Occipital lobe (tissue), 3 donors: ENCODE measurements at places on chromosomes 16 and 17. TPM values are rescaled to one million over a fixed set of nuclear protein-coding genes. Genes with fewer than 3 reads are reported as not detected.

DNA sequence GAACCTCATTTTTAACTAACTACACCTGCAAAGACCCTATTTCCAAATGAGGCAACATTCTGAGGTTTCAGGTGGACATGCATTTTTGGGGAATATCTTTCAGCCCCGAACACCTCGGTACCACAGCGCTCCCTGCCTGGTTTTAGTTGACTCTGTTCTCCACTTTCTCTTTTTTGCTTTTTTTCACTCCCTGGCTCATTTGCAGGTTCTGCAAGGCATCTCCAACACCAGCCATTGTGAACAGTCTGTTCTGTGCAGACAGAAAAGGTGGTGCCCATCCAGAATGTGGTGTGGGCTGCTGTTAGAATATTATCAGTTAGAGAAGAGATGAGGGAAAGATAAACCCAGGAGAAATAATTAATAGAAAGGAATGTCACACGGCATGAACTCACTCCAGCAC, 32.5 kb upstream of the ZCCHC14 start:
- no peak for DNase-seq

The NT5C3B gene
- total RNA-seq, result 85.8 TPM

The CD300A gene
- 3.3 TPM for total RNA-seq

The SPNS2 gene
- 15.9 TPM for total RNA-seq

The P2RX1 gene
- not detected for total RNA-seq

DNA sequence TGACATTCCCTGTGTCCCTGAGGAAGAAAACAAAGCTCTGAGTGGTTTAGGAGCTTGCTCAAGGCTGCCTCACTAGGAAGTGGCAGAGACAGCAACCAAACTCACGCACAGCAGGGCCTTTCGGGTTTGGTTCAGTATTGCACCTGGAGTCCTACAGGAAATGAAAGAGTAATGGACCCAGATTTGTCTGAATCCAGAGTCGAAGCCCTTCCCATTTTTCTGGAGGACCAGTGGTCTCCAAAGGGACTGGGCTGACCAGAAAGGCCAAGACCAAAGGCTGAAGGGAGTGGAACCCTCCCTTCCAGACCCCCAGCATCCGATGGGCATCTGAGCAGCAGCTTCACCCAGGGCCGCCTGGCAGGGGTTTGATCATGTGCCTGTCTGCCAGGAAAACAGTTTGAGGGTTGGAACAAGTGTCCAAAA, 85.5 kb upstream of the RPL38 start:
- DNase-seq, result no peak

DNA sequence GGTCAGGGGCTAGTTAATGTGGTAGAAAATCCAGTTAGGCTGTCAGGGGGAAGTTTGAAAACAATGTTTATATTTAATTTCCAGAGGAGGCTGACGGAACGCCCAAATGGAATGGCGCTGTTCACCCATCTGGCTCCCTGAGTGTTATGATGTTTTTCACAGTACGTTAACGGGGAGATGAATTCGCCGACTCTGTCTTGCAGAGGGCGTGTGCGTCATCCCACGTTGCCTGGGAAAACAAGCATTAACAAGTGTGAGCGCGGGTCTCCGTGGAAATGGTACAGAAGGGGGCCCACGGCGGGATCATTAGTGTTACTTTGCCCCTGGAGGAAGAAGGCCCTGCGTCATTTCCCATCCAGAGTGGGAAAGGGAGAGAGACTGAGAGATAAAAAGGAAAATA, 29.6 kb downstream of the RGS9 start:
- no peak for DNase-seq

DNA sequence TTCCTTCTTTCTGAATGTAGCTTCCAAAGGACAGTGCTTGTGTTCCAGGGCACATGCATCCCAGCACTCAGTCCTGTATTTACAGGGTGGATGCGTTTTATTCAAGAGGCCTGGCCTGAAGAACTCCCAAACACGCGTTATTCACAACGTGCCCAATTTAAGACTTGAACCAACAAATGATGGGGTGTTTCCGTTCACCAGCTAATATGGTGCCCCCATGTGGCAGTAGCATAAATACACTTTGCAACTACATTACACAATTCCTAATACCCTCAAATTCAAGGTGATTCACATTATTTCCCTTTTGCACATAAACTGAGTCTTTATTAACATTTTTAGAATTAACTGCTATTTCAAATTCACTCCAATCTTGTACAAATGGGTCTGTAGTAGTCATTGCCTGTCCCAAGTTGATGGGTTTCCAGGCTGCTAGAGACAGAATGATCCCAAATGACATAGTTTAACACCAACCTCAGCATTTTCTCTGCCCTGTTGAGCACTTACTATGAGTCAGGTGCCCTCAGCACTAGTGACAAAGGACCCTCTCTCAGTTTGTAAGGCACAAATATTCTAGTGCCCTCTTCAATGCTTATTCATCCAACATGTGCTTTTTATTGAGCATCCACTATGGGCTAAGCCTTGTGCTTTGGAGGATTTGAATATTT, 26.9 kb downstream of the HSD17B2 start:
- DNase-seq, result no peak

DNA sequence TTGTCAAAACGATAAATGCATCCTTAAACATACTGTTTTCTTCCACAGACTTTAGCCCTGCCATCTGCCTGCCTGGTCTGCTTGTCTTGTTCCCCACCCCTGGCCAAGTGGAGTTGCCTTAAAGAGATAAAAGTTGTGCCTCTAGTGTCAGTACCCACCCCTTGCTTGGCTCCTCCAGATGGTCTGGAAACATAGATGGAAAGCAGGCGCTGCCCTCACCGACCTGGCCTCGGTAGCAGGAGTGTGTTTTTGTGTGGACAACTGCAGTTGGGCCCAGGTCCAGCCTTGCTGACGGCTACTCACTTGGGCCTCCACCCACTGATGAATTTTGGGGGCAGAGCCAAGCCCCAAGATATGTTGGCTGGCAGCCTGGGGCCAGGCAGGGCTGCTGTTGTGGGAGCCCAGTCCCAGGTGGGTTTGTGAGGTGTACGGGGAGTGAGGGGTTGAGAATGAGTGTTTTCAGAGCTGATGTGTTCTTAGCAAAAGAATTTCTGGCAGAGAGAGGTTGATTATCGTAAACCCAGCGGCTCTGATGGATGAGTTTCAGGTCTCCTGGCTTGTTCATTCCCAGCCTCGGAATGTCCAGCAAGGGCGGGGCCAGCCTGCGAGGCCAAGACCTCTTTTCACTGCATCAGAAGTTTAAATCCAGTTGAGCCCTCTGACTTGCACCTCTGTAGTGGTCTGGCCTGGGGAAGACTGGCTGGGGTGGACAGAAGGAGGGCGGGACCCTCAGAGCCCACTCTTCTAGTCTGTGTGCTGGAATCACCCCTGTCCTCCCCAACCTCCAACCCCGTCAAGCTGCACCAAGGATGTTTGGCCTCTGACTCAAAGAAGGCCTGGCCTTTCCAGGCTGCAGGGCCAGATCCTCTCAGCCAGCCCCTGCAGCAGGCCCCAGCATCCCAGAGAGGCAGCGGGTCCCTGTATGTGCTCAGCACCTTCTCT, 179.7 kb downstream of the RAB11FIP4 start:
- no peak for DNase-seq

- no peak for DNase-seq
Observed at GRCh38 chr17:64004903-64005733, 7.0 kb downstream of the PRR29 start.

The KRT24 gene
- total RNA-seq, result not detected

DNA sequence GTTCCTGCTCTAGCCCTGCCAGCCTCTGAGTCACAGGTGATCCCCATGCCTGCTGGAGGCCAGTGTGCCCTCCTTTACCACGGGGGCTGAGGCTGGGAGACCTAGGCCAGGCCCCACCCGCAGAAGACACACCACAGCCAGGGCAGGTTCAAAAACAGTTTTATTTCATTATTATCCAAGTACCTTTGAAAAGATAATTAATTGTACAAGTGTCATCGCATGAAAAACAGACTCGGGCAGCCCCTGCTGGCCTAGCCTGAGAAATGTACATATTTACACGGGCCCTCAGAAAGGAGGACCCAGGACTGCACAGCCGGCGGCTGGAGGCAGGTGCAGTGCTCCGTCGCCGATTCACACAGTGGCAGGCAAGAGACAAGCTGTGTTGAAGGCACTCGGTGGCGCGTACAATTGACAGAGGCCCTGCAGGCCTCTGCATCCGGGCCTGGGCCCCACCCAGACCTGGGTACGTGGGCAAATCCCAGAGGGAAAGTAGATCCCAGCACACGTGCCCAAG, 4.4 kb downstream of the PDIA2 start:
- no peak for DNase-seq

The PRSS21 gene
- not detected for total RNA-seq

GRCh38 chr17:51118330-51119195, 2.1 kb downstream of the SPAG9 start:
- DNase-seq, result no peak

- no peak for DNase-seq
Observed at GRCh38 chr17:7056386-7056785, 12.5 kb upstream of the SLC16A11 start.

- no peak for DNase-seq
Observed at GRCh38 chr17:60933739-60934138, 256.1 kb downstream of the BCAS3 start.

The RDM1 gene
- total RNA-seq, result 0.62 TPM

- DNase-seq, result no peak
Observed at GRCh38 chr17:70808596-70808995, 639.3 kb downstream of the KCNJ2 start.

The NPIPA2 gene
- total RNA-seq, result not detected
